ENCODE measurements at places on chromosomes 3 and 15.

- DNase-seq, result peak; percentile 64
Observed at GRCh38 chr3:61927332-61927731, 366.0 kb downstream of the PTPRG start.

GRCh38 chr3:146561463-146561862 is 17.1 kb upstream of the PLSCR1 start:
- no peak for DNase-seq

DNA sequence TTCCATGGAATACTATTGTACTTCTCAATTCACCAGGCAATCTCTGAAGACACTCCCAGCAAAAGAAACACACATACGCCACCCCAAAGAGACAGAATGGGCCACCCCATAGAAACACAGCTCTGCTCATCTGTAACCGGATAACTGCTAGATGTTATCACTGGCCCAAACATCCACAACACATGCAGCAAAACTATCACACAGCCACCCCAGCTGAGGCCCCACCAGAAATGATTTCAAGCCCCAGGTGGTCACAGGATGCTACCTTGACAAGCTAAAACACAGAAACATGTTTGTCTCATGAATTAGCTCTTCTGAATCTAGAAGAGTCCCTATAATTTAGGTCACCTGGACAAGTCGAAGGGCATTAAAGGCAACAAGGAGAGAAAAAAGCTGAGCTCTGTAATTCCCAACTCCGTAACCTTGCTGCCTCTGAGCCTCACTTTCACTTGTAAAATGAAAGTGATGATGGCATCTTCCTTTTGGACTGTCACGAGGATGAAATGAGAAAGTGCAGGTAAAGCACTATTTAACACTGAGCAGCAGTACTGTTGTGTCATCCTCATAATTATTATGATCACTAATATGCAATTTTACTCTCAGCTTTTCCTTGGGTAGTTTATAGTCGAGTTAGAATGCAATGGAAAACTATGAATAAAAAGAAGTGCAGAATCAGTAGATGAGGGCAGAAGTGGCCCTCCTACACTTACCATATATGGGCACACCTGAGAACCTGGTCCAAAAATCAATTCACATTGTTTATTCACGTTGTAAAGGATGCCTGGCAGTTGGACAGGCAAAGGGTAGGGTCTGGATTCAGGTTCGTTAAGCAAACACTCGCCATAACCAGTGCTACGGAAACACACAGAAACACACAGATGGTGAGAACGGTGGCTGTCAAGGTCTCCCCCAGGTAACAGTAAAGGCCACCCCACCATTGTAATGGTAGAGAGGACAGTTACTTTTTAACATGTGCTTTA is 38.6 kb downstream of the ADAMTS9 start:
- no peak for DNase-seq

DNA sequence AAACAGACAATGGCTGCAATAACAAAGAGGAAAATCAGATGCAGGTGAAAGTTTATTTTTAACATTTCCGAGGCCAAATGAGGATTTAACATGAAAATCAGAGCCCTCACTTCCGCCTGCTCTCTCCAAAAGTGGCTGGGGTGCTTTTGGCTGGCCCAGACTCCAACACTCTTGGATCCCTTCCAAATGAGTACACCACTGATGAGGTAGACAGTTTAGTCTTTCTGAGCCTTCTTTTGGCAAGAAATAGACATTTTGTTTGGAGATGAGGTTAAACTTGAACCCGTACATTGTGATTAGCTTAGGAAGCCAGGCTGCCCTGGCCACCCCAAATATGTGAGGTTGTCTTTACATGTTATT is 51.0 kb upstream of the TRA2B start:
- DNase-seq, result no peak
